ENCODE measurements at places on chromosomes 2 and 18.

DNA sequence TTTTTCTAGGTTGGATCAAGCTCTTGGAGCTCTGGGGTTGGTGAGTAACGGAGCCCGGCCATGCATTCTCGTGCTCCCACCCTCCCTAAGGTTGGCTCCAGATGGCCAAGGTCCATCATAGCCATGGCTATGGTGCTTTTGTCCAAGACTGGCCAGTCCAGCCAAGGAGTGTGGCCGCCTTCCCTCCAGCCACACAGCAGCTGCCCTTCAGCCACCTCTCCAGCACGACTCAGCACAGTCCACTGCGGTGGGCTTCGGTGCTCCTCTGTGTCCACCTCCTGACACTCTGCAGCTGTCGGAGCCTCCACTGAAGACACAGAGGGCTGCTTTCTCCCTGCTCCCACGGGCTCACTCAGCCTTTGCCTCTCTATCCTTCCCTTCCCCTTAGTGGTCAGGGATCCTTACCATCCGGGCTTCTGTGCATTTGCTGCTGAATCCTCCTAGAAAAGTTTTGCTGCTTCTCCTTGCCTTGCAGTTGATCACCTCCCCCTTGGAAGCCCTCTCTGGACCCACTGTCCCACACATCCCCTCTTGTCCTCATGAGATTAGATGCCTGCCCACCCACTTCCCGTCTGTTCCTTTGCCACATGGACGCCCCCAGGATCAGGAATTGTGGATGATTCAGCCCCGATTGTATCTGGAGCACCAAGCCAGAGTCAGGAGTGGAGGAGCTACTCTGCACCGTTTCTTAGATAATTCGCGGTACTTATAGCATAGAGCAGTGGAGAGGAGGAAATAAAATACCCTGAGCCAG, 177.1 kb upstream of the COPS8 start:
- DNase-seq: no peak

GRCh38 chr18:54358495-54359040, 862 bp downstream of the C18orf54 start:
- DNase-seq: no peak

DNA sequence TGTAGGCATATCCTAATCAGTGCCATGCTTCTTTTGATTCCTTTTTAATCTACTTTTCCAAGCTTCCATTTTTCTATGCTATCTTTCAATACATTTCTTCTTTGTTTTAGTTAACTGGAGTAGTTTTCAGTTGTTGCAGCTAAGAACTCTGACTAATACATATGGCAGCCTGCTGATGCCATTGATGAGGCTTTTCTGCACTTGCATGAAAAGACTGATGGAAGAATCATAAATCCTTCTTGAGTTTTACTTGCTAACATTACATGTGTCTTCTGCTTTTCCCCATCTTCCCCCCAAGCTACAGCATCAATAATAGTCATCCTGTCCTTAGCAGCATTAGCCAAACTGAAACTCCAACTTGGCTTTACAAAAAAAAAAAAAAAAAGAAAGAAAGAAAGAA, 203.3 kb downstream of the LRP1B start:
- DNase-seq: no peak

- DNase-seq: no peak
These were observed 96.0 kb downstream of the TFCP2L1 start for GRCh38 chr2:121189011-121189410.

DNA sequence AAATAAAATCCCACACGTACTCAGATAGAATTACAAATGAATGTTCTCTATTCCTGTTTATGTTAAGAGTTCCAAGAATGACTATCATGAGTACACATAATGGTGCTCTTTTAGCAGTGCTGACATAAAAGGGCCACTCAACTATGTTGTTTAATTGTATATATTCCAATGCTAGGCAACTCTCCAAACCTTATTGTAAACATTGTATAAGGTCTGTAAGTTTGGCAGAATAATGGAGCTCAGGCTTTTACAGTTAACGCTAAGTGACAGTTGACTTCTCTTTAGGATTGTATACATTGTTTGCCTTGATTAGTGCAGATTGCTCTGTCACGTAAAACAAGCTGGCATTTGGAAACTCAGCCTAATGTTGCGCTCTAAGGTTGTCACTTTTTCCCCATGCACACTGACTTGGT, 20.8 kb downstream of the RBMS1 start:
- no peak for DNase-seq

GRCh38 chr2:63735263-63735662, 106.4 kb upstream of the UGP2 start:
- no peak for DNase-seq

DNA sequence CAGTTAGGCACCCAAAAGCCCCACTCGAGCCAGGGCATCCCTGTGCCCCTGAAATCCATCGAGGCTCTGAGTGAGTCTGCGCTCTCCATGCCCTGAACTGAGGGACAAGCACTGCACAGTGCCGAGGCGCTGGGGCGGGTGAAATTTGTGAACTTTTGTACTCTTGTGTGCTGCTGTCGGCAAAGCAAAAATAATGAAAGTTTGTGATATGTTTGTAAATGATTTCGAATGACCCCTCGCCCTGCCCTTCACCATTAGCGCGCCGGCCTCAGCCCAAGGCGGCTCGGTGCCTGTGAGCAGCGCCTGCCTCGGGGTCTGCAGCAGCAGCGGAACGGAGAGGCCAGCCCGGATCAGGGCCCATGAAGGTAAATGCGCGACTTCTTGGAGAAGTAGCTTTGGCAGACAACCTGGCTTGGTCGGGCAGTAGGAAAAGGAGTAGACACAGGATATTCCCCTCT, 1.8 kb upstream of the HOXD4 start:
- no peak for DNase-seq

GRCh38 chr18:59459369-59460071, 100.5 kb upstream of the LMAN1 start:
- DNase-seq: no peak

DNA sequence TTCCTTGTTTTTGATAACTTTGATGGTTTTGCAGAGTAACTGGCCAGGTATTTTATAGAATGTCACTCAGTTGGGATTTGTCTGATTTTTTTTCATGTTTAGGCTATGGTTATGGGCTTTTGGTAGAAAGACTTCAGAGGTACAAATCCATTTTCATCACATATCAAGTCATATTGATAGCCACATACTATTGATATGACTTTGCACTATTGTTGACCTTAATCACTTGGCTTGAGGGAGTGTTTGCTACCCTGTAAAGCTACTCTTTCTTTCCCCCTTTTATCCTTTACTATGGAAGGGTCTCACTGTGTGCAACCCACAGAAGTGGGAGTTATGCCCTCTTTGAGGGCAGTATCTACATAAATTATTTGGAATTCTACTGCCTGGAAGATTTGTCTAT, 109.8 kb downstream of the BABAM2 start:
- DNase-seq: no peak

DNA sequence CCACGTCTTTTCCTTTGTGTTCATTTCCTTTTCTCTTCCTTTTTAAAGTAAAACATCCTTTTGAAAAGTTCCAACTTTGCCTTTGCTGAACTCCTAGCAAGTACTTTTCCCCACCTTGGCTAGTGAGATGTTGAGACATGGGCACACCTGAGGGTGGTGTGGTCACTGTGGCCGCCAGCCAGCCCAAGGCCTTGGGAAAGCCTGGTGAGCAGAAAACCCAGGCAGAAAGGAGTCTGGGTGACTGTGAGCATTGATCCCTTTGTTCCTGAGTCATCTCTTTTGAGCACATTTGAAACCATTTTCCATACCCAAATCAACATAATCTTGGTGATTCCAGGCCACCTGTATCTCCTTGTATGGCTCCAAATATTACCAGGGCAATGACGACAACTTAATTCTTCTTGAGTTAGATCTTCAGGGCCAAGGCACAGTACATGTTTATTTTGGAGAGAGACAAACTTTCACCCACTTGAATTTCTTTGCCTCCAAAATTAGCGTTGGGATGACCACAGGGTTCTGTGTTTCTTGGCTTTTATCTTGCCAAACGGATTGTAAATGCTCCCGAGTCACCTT, 14.5 kb downstream of the EPAS1 start:
- no peak for DNase-seq
